Cardiac septum (tissue), 1 donor: ENCODE measurements at places on chromosomes 5 and 9. TPM values are rescaled to one million over a fixed set of nuclear protein-coding genes. Genes with fewer than 3 reads are reported as not detected.

Gene SURF6
- 14.2 TPM for total RNA-seq

Gene GKAP1
- total RNA-seq = 17.2 TPM

Gene PFN3
- total RNA-seq = not detected

Gene NOP16
- total RNA-seq = 22.5 TPM

Gene CERCAM
- 16.6 TPM for total RNA-seq

Gene CYLC2
- total RNA-seq = not detected

DNA sequence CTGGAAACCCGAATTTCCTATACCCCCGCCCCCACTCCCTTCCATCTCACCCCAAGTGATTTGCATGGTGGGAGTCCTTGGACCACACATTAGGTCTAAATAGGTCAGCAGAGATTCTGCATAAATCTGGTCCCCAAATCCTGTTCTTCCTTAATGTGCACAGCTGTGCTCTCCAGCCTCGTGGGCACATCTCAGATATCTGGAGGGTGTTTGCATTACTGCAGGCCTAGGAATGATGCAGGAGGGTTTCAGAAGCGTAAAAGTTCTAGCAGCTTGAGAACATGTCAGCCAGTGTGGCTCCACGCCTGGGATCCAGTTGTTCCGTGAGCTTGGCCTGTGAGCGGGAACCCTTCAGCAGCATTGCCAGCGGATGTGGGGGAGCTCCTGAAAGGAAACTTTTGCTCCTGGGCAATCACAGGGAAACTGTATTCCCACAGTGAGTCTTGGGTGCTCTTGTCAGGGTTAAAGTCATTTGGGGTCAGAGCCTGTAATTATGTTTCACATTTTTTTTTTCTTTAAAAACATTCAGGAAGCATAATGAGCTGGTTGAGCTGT, 12.9 kb downstream of the ARHGAP26 start:
- no peak for DNase-seq

GRCh38 chr5:179267071-179267670, 78.1 kb downstream of the ADAMTS2 start:
- peak; percentile 75 for DNase-seq

- DNase-seq = no peak
Measured at GRCh38 chr5:32325062-32325461, 12.3 kb upstream of the MTMR12 start.

DNA sequence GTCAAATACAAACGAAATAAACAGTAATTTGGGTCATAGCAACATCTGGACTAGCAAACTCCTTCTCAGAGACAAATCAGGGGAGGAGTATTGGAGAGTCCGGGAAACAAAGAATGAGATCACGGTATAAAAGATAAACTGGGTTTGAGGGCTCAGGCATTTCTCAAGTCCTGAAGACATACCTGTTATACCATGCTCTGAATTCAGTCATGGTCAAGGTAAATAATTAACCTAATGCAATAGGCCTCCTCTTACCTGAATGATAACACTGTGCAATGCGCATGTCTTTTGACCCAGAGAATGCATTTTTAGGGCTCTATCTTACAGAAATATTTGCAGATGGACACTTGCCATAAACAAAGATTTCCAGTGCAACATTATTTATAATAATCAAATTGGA, 31.9 kb upstream of the SPDL1 start:
- no peak for DNase-seq

GRCh38 chr9:79237861-79238260, 333.9 kb upstream of the TLE4 start:
- no peak for DNase-seq

GRCh38 chr9:89174291-89174690, 4.3 kb downstream of the SHC3 start:
- no peak for DNase-seq

DNA sequence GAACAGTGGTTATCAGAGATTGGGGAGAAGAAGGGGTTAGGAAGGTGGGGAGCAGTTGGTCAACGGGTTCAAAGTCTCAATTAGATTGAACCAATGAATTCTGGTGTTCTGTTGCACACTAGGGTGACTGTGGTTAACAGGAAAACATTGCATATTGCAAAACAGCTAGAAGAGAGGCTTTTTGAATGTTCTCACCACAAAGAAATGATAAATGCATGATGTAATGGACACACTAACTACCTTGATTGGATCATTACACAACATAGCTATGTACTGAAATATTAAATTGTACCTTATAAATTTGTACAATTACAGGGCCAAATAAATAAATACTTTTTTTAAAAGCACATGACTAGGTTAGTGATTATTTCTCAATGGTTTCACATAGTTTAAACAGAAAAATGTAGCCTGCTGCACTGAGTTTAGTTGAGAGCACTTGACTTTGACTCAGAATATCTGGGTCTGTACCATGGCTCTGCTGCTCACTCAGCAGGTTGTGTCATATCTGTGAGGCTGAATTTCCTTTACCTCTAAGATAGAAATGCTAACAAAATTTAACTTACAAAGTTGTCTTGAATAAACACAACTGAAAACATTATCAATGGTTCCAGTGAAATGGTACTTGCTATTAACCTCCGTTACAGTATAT, 30.4 kb downstream of the NUDT12 start:
- DNase-seq = no peak

- DNase-seq = no peak
Measured at GRCh38 chr9:35619800-35620158, 1.6 kb upstream of the CD72 start.

DNA sequence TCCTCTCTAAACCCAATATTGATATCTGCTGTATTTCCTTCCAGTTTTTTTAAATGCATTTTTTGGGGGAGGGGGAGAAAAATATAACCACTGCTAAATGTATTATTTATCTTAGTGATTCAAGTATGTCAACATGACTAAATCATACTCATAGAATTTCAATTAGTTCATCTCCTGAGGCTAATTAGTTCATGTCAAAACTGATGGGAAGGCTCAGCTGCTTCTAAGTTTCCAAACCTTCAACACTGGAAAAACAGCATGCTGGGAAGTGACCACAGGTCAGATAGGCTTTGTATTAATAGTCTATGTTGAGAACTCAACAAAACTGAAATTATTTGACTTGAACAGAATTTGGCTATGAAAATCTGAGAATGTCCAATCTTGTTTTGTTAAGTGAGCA, 118.7 kb downstream of the TTLL11 start:
- DNase-seq = no peak

GRCh38 chr9:2833096-2833495, 10.8 kb downstream of the PUM3 start:
- no peak for DNase-seq

GRCh38 chr5:6480133-6481051, 31.7 kb downstream of the UBE2QL1 start:
- DNase-seq = no peak

DNA sequence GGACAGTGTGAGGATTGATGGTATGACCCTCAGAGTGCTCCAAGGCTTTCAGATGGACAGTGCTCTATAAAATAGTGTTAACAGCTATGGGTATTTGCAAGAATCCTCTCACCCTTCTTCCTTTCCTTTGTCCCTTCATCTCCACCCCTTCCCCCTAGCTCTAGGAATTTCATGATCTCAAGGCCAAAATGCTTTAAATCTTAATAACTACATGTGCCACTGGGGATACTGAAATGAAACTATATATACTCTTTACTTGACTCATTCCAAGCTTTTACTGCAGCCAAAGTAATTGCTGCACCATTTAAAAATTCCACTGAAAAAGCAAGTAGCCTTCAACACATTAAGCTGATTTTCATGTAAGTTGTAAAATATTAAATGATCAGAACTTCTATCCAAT, 361.6 kb upstream of the SLC30A5 start:
- no peak for DNase-seq

GRCh38 chr9:90903766-90904424, 102.3 kb downstream of the SYK start:
- DNase-seq = no peak

DNA sequence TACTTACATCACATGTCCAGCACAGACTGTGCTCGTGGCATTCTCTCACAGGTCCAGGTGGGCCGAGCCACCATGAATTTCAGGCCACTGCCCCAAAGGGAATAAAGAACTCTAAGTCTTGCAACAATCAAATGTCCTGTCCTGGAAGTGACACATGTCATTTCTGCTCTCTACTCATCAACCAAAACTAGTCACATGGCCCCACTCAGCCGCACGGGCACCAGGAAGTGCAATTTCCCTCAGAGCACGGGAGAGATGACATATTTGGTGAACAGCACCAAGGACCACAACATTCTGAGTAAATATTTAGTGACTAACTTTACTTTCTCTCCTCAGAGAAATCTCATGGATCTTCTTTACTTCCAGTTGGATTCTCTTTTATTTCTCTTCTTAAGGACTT, 131.1 kb upstream of the TUT7 start:
- DNase-seq = no peak

DNA sequence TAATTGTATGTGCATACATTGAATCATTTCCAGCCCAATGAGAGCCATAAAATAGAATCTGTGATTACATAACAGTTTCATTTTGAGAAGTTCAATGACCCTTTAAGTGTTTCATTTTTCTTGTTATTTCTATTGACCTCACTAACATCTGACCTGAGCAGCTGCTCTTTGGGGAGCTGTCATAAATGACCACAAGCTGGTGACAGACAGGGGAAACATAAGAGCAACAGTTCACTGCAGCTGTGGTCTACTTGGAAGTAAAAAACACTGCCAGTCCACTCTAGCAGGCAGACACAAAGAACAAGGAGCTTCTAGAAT, 265.4 kb downstream of the DTWD2 start:
- DNase-seq = no peak

- DNase-seq = no peak
Measured at GRCh38 chr5:34587355-34588241, 68.5 kb upstream of the RAI14 start.

GRCh38 chr9:87227456-87227855, 270.2 kb upstream of the DAPK1 start:
- DNase-seq = no peak

- no peak for DNase-seq
Measured at GRCh38 chr5:60323596-60323995, 376.4 kb downstream of the DEPDC1B start.

- DNase-seq = no peak
Measured at GRCh38 chr9:121662359-121662758, 10.9 kb downstream of the DAB2IP start.

DNA sequence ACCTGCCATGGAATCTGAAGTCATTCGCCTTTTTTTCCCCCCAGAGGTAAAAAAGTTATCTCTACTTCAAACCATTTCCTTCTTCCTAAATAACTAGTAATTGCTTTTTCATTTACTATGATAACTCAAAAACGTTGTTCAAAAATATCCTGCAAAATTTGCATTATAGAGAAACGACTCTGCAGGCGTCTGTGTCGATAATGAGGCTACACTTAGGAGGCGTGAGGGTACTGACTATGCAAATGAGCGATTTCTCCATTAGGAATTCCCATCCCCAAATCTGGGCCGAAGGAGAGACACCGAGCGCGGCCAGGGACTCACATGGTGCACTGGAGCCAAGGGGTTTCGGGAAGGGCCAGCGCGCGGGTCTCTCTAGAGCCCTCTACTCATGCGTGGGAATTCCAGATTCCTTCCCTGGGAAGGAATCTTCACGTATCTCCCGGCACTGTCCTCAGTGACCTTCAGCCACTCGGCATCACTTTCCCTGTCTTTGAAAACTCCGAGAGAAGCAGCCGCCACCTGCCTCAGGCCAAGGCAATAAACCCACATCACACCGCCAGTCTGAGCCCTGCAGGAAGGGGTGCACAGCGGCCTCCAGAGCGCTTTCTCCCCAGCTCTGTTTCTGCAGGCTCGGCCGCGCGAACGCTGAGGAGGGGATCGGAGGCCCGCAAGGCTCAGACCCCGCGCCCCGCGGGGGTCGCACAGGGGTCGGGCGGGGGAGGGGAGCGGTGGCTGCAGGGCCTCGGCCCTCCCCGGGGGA, 718 bp upstream of the DENND4C start:
- peak; percentile 82 for DNase-seq

GRCh38 chr5:28408186-28408585, 1369.8 kb upstream of the CDH9 start:
- DNase-seq = no peak

DNA sequence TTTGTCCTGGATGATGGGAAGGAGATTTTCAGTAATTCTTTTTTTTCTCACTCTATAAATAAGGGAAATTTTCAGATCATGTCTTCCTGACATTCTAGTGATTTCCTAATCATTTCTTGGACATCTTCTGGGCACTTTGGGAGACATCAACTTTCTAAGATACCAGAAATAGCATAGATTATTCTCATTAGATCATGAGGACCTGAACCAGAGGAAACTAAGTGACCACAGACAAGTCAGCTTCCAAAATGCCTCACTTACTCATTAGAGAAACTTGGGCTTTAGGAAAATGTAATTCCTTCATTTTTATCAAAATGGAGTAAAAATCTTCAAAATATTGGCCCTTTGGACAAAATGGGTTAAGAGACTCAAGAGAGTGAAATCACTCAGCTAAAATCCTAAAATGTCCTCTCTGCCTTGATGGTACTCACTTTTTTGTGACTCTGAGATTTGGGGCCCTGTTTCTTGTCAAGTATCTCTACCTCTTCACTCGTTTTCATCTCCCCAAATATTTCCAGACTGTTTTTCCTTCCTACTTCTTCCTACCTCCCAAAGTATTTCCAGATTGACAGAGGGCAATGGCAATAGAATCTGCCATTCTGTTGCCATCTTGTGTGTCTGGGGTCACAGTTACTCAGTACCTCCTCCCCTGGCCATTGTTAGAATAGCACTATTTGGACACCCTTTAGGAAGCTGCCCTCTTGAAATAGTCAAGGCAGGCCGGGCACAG, 194.5 kb downstream of the NR3C1 start:
- DNase-seq = no peak

GRCh38 chr9:33135031-33135461, 32.1 kb downstream of the B4GALT1 start:
- DNase-seq = no peak

DNA sequence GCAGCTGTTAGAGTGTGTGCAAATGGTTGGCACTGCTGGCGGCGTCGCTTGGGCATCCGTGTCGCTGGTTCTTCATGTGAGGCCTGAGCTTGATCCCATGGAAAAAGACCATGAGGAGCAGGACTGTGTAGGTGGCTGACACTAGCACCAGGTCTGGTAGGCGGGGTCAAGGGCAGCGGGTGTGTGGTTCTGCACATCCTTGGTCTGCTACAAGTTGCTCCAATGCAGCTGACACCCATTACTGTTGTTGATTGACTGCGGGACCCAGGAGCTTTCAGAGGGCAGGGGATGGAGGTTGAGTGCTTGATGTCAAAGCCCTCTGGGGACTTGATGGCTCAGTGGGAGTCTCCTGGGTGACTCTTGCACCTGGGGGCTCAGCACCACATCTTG, 29.0 kb upstream of the PITX1 start:
- no peak for DNase-seq

DNA sequence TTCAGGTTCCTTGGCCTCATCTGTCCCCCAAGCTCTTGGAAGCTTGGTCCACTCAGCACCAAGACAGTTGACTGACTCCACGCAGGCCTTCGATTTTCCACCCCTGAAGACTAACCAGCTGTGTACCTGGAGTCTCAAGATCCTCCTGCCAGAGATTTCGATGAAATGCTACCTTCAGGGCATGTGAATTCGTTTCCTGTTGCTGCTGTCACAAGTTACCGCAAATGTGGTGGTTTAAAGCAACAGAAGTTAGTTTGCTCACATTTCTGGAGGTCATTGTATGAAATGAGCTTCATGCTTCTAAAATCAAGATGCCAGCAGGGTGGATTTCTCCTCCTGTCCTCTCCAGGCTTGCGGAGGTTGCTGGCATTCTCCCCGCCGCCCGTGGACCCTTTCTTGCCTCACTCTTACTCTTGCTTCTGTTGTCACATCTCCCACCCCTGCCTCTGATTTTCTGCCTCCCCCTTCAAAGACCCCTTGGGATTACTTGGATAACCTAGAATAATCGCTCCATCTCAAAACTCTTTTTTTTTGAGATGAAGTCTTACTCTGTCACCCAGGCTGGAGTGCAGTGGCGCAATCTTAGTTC, 27.6 kb upstream of the RETREG1 start:
- no peak for DNase-seq

- no peak for DNase-seq
Measured at GRCh38 chr5:18605186-18605585, 970.9 kb downstream of the TAF11L14 start.
